Activated naive CD4-positive, alpha-beta T cell treated with anti-CD3 and anti-CD28 coated beads for 36 hours (primary cell): ENCODE measurements at places on chromosomes 13 and 19. TPM values are rescaled to one million over a fixed set of nuclear protein-coding genes. Genes with fewer than 3 reads are reported as not detected.

Gene CRB3
- total RNA-seq: 1.2 TPM

Gene PTH2
- total RNA-seq: not detected

Gene ZNF554
- 1.2 TPM for total RNA-seq

Gene SLC25A15
- 15.6 TPM for total RNA-seq

Gene OLFM2
- total RNA-seq: 1.0 TPM

Gene PDE4C
- not detected for total RNA-seq

Gene SOX1
- total RNA-seq: not detected

Gene PSG11
- not detected for total RNA-seq

Gene OR7D2
- 0.14 TPM for total RNA-seq

Gene NAPSA
- 41.0 TPM for total RNA-seq

GRCh38 chr13:108897955-108898354 is 268.5 kb downstream of the MYO16 start:
- peak; percentile 67 for DNase-seq

DNA sequence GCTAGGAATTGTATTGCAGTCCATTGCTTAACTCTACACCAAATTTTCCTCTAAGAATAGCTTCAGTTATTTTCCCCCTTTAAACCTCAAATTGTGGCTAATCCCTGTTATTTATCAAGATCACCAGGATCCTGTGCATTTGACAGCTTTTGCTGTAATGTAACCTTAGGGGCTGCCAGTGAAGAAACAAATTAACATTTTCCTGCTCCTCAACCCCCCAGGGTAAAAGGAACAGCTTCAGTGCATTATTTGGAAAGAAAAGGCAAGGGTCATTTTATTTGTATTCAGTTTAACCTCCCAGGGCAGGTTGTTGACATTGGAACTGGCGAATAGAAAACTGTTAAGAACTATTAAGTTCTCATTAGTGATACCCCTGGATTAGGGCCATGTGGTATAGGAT is 57.0 kb downstream of the PCDH20 start:
- DNase-seq: no peak

DNA sequence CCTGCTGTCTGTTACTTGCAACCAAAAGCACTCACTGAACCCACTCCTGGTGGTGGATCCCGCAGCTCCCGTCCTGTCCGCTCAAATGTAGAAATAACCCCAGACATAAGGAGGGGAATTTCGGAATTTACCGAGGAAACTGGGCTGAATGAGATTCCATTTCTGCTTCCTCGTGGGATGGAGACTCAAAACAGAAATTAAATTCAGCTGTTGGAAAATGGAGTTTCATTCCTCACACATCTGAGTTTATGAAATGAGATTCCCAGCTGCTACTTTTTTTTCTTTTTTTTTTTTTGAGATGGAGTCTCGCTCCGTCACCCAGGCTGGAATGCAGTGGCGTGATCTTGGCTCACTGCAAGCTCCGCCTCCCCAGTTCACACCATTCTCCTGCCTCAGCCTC is 44.3 kb downstream of the COLGALT1 start:
- no peak for DNase-seq

DNA sequence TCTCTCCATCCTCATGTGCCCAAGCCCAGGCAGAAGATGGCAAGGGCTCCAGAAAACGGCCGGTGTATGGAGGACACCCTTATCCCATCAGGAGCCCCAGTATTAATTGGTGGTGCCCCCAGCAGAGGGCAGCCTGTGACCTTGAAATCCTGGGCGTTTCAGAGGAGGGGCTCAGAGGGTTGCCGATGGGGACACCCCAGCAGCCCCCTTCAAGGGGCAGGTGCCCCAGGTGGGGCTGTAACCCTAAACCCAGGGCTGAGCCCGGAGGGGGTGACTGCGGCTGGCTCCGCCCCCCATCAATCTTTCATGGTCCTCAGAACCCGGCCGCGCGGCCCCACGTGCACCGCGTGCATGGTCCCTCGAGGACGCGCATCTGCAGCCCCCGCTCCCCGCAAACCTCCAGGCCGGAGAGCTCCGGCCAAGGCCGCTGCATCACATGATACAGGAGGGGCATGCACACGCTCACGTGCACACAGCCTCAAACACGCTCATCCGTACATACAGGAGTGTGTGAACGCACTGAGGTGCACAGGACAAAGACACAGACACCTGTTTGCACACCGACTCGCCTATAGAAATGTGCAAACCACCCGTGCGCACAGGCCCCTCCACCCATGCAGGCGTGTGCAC is 949 bp downstream of the RAB3A start:
- peak; percentile 35 for DNase-seq

GRCh38 chr13:98454389-98454881 is 122.5 kb downstream of the STK24 start:
- DNase-seq: no peak

GRCh38 chr19:24046550-24046949 is 40.4 kb upstream of the ZNF254 start:
- no peak for DNase-seq

- DNase-seq: no peak
Observed at GRCh38 chr13:59680429-59681024, 483.2 kb downstream of the DIAPH3 start.

DNA sequence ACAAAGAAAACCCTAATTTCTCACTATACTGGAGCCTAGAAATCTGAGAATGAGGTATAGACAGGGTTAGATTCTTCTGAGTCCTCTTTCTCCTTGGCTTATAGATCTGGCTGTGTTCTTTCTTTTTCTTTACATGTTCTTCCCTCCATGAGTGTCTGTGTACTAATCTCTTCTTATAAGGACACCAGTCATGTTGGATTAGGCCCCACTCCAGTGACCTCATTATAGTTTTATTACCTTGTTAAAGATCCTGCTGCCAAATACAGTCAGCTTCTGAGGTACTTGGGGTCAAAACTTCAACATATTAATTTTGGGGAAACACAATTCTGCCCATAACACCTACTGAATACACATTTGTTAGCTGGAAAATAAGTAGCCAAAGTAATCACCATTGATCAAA is 302.6 kb downstream of the PCDH9 start:
- no peak for DNase-seq

DNA sequence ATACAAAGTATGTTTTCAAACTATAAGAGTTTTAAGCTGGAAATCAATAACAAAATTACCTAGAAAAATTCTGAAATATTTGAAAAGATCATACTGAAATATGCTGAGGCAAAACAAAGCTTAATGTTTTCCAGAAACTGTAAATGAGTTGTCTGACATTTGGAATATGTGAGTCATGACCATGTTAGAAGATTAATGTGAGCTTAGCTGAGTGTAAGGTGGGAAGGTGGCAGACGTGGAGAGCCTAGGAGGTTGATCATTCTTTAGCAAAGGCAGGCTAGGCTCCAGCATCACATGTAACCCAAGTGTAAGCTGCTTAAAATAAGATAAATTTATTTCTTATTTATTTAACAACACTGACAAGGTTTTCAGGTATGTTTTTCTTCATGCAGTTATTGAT is 2086.1 kb upstream of the PCDH20 start:
- DNase-seq: no peak

GRCh38 chr13:24858953-24859352 is 95.0 kb downstream of the RNF17 start:
- no peak for DNase-seq
